GM04504 (cell line): ENCODE measurements at places on chromosomes 2 and 18.

GRCh38 chr2:105903051-105903674 is 158.5 kb downstream of the NCK2 start:
- no peak for DNase-seq

DNA sequence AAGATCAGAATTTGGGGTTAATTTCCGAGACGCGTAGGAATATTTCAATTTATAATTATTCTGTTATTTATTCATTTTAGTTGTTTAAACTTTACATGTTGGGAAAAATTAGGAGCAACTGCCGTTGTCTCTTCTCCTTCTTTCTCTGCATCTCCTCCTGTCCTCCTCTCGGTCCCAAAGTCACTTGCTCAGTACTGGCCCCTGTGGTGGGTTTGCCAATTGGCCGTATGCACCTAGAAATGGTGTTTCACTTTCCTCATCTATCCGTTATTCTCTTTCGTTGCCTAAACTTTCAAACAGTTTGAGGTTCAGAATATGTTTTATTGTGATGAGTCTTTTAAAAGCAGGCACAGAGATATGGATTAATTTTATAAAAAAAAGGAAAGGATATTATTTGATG is 517.9 kb downstream of the PLCL1 start:
- DNase-seq, result no peak

- DNase-seq, result peak; percentile 32
Observed at GRCh38 chr2:234032279-234032856, 18.1 kb upstream of the SPP2 start.

DNA sequence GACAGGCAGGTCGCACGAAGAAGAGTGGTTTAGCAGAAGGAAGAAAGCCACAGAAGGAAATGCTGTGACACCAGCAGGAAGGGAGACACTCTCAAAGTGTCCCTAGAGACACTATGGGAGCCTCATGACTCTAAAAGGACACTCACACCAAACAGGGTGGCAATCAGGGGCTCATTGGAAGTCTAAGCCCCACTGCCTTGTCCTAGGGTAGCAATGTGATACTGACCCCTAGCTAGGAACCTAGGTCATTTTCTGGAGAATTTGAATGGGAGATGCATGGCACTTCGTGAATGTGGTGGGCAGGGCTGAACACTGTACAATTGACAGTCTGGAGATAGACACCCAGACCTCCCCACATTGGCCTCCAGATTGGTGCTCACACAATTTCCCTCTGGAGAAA is 385.0 kb downstream of the EIPR1 start:
- no peak for DNase-seq

DNA sequence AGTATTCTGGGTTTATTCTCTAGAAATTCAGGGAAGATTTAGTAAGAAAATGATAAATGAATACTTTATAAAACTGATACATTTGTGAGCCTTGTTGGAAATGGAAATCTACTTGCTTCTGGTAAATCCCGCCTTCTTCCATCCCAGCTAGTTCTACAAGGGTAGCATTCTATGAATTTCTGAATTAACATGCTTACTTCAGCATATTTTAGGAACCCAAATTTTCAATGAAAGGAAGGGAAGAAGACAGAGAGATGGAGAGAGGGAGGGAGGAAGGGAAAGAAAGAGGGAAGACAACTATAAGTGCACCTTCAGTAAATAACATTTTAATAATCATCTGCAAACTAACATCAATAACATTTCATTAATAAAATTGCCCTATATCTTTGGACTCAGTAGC is 26.6 kb upstream of the TMEM237 start:
- no peak for DNase-seq

- DNase-seq, result no peak
Observed at GRCh38 chr2:132268977-132269523, 107.3 kb upstream of the ANKRD30BL start.

GRCh38 chr2:43605079-43605655 is 9.3 kb upstream of the THADA start:
- no peak for DNase-seq

DNA sequence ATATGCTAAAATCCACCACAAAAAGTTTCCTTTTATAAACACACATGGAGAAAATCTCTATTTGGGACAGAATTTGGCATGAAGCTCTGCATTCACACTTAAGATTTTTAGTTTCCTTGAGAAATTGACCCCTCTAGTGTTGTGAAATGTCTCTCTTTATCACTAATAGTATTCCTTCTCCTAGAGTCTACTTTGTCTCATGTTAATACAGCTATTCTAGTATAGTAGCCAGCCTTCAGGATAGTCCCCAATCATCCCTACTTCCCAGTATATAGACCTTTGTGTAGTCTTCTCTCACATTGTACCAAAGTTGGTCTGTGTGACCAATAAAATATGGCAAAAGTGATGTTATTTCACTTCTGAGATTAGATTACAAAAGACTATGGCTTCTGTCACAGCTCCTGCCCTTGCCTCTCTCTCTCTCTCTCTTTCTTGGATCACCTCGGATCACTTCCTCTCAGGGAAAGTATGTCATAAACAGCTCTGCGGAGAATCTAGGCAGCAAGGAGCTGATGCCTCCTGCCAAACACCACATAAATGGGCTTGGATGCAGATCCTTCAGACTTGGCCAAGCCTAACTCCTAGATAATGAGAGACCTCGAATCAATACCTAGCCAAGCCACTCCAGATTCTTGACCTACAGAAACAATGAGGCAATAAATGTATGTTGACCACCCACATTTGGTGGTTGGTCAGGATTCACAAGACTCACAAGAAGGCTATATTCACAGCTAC is 59.7 kb upstream of the NABP1 start:
- no peak for DNase-seq

- no peak for DNase-seq
Observed at GRCh38 chr18:56258178-56258577, 380.2 kb downstream of the TXNL1 start.

DNA sequence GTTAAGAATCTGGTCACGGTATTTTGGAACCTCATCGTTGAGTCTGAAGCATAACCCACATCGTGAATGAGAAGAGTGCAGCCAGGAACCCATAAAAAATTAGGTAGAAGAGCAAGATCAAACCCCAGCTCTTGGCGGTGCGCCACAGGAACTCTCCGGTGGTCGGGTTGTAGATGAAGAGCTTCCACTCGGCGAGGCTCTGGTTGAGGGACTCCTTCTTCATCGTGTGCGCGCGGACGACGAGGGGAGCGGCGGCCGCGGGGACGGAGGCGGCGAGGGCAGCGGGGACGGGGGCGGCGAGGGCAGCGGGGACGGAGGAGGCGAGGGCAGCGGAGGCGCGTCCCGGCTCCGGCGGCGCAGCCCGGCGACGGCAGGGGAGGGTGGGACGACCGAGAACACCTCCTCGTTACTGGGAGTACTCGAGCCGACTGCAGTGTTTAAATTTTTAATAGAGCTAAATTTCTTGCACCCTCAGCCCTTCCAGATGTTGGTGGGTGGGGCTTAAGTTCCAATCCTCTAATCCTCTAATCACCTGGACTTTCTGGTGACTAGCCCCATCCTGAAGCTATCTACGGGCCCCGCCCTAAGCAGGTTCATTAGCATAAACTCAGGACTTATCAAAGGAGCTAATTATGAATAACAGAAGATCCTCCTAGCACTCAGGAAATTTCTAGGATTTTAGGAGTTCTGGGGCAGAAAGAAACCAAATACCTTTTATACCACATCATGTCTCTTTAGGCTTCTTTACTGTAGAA is 20.4 kb upstream of the PAPOLG start:
- DNase-seq, result no peak

DNA sequence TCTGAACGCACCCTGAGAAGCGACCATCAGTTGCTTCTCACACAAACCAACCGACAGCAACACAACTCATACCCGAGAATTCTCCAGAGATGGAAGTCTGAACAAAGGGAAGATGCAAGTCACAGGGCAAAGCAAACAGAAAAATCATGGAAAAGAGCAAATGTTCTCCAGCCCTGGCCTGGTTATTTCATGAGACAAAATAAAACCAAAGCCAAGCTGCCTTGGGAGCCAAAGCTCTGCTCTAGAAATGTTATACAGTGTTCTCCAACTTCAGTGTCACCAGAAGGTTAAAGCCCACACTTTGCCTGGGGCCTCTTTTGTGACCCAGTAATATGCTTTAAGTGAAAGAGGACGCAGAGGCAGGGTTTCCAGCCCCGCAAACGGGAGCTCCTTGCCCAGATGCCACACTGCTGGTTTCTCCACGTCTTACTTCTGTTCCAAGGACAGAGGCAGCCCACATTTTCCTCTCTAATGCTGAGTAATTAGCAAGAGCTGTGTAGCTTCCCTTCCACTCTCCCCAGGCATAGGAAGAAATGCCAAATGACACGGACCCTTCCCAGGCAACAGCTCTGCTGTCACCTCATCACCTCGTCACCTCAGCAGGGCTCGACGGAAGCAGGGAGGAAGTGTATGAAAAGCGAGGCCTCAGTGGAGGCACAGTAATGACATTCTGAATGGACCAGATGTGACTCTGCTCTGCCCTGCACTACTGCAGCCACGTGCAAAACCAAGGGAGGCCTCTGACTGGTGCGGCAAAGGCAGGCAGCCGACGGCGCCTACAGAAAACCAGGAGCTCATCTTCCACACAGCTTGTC is 64.7 kb downstream of the FBXO15 start:
- DNase-seq, result no peak

GRCh38 chr2:174121612-174122011 is 126.7 kb downstream of the OLA1 start:
- DNase-seq, result no peak

- no peak for DNase-seq
Observed at GRCh38 chr18:13543144-13543543, 183.2 kb downstream of the FAM210A start.

GRCh38 chr2:119448427-119449141 is 16.9 kb downstream of the TMEM37 start:
- DNase-seq, result no peak

DNA sequence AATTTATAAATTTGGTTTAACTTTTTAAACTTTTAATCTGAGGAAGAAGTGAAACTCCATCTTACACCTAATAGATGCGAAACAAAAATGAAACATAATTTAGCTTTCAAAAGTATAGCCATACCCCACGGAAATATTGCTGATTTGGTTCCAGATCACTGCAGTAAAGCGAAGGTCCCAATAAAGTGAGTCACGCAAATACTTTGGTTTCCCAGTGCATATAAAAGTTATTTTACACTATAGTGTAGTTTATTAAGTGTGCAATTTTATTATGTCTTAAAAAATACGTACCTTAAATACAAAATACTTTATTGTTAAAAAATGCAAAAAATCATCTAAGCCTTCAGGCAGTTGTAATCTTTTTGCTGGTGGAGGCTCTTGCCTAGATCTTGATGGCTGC is 55.1 kb downstream of the TWSG1 start:
- DNase-seq, result no peak

DNA sequence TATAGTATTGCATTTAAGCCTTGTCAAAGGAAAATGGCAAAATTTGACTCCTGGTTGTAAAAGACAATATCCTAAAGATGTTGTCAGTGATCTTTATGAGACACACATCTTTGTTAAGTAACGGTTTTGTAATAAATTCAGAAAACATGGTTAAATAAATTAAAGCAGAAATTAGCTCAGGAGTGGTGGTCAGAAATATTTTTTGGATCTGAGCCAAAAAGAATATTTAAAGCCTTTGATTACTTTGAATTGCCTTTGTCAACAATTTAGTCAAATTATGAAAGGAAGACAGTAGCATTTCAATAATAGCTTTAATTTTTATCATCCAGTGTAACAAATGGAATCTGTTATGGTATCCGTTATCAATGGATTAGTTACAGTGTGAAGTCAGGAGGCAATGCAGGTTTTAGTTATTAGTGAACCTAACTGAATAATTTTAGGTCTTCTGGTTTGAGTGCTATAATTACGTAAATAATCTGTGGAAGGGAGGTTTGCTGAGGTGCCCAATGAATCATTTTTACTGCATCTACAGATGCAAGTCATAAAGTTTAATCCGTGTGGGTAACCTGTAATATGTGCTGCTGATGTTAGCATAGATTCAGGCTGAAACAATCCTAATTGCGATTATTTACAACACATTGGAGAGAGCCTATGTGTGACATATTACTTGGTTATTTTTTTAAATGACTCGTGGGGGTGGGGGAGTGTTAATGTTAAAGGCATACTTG is 42.7 kb downstream of the SMAD4 start:
- DNase-seq, result no peak

- DNase-seq, result no peak
Observed at GRCh38 chr2:211306929-211307328, 750.5 kb downstream of the CPS1 start.

DNA sequence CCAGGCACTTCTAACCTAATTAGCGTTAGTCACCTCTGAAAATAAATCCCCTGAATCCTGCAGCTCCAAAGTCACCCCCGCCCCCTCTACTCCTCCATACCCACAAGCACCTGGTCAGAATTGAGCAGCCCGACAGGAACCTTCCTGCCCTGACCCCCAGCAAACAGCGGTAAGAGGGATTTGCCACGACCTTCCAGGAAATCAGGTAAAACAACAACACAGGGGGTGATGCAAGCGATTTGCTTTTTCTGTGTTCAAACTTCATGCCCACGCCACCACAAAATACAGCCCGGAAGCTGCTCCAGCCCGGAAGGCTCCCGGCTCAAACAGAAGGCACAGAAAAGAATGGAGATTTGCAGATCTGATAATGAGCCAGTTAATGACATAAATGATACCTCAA is 367.1 kb downstream of the GPD2 start:
- no peak for DNase-seq

- DNase-seq, result no peak
Observed at GRCh38 chr2:226445216-226445861, 354.3 kb downstream of the IRS1 start.

DNA sequence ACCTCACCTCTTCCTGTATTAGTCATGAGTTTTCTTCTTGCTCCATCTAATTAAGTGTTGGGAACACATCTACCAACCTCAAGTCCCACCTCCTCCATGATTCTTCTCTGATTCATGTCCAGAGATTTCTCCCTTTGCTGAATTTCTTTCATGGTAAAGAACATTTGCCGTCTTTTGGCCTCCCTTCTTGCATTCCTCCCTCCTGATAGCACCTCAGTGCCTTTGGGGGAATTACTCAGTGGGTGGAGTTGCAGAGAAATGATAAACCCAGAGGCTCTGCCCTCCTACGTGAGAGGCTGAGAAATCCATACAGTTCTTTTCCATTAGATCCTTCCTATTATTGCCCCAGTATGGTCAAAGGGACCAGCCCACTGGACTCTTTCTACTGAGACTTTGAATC is 651.9 kb downstream of the SLC4A3 start:
- DNase-seq, result peak; percentile 51

GRCh38 chr2:136116813-136117390 is 1.0 kb downstream of the CXCR4 start:
- no peak for DNase-seq

DNA sequence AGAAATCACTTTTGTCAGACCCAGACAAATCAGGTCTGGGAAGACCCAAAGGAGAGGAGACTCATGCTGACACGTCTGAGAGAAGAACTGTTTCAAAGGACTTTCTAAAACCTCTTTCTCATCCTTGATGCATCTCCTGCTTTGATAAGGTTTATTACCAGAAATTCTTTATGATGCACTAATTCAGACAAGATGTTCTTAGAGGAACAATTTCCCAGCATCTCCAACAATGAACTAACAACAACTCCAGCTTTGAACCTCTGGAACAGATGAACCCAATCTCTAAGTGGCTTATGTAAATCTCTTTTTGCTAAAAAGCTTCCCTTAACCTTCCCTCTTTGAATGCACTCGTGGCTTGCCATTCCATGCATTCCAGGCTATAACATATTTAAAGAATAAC is 15.9 kb upstream of the SERPINB11 start:
- no peak for DNase-seq

- DNase-seq, result no peak
Observed at GRCh38 chr2:82301506-82301905, 1997.0 kb upstream of the LRRTM1 start.
